ENCODE measurements at places on chromosomes 13 and 19. TPM values are rescaled to one million over a fixed set of nuclear protein-coding genes. Genes with fewer than 3 reads are reported as not detected.
A peak's percentile ranks its signal among the peaks of the same experiment; 100 is the strongest.

DNA sequence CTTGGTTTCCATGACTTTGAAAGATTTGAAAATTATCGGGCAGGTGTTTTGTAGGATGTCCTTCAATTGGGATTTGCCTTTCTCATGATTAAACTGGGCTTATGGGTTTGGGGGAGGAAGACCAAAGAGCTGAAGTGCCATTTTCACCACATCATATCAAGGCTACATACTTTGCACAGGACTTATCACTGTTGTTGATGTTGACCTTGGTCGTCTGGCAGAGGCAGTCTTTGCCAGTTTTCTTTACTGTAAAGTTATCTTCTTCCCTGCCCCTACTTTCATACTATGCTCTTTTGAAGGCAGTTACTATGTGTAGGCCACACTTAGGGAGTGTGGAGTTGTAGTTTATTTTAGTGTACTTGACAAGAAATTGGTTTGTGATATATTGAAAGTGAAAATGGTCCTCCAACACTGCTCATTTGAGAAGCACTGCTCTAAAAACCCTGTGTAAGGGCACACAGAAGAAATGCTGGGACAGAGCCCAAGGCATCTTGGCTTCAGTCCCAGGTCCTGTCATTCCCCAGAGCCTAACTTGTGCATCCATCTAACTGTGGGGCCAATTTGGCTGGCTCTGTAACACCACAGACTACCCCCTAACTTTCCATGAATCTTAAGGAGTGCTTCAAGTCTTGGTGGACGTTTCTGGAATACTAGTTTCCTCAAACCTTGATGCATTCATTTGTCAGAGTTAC is 384.9 kb downstream of the KCNRG start:
- no peak for DNase-seq

DNA sequence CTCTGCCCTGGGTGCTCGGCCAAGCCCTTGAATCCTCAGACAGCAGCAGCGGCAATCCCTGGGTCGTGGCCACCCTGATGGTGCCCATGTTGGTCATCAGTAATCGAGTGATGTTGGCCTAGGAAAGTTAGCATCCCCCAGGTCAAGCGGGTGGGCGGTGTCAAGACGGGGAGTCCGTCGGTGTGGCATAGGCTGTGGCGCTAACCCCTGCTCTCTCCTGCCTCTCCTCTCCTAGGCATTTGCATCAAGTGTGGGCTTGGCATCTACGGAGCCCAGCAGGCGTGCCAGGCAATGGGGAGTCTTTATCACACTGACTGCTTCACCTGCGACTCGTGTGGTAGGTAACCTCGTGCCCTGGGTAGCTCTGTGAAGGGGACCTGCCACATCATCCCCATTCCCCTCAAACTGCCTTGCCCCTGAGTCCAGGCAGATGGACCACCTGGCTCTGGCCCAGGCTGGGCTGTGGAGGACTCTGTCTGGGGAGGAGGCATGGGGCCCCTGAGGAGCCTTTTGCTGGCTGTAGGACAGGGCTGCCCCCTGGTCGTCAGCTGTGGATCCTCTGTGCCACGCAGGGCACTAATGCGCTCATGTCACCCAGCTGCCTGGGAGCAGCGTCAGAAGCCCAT is 8.7 kb downstream of the WTIP start:
- no peak for DNase-seq

DNA sequence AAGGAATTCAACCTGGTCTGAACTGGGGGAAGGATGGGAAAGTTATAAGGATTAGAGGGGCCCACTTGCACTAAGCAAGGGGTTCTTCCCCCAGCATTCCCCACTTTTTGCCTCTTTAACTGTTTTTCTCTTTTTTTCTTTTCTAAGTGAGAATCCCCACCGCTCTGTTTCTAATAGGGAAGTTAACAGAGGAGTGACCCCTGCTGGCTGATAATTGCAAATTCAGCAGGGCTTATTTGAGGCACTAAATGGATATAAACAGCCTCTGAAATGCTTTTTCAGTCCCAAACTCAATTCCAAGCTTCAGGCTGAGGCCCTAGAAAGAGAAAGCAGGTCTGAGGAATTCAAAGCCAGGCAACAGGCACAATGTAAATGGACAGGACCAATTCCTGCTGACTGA is 38.2 kb upstream of the CEACAM21 start:
- no peak for DNase-seq

DNA sequence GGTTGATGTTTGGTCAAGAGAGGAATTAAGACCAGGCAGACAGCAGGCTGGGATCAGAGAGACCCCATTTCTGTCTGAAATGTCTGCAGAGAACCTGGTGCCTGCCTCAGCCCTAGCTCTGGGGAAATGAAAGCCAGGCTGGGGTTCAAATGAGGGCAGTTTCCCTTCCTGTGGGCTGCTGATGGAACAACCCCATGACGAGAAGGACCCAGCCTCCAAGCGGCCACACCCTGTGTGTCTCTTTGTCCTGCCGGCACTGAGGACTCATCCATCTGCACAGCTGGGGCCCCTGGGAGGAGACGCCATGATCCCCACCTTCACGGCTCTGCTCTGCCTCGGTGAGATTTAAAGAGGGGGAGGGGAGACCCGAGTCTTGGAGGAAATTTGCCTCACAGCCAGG is at the start of gene LILRB4:
TSS of gene LILRB4 (plus strand) at position 256 of the 400 bp plus-strand sequence. CDS start at position 305, 49 bp downstream.
- DNase-seq, result no peak

CDX2 gene
- not detected for polyA plus RNA-seq

DNA sequence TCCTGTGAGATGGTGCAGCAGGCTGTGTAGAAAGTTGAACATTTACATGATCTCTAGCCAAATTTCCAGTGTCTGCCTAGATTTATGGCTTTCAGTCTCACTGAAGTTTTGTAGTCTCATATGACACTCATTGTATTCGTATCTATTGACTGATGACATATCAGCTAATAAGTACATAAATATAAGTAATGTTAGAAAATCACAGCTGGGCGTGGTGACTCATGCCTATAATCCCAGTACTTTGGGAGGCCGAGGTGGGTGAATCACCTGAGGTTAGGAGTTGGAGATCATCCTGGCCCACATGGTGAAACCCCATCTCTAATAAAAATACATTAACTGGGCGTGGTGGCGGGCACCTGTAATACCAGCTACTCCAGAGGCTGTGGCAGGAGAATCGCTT is 54.7 kb upstream of the HTR2A start:
- DNase-seq, result no peak

- peak; percentile 61 for DNase-seq
Observed at GRCh38 chr19:33416307-33417215, 43.1 kb downstream of the CEBPG start.

GRCh38 chr19:1041835-1042685 is 2.2 kb downstream of the ABCA7 start:
- no peak for DNase-seq

- DNase-seq, result no peak
Observed at GRCh38 chr19:15138427-15138826, 31.2 kb downstream of the SYDE1 start.
